Uterus (tissue), 4 donors: ENCODE measurements at places on chromosomes 2 and 18.

- no peak overlapping the region for H3K4me3 ChIP-seq
- H3K36me3 ChIP-seq = no peaks in the 10 kb centered on the region
- no peak for DNase-seq
- no peaks in the 10 kb centered on the region for H3K4me1 ChIP-seq
- H3K27ac ChIP-seq = no peak overlapping the region
- no peaks in the 10 kb centered on the region for H3K27me3 ChIP-seq
Observed at GRCh38 chr2:201730651-201731285, 32.3 kb upstream of the MPP4 start.

GRCh38 chr18:22279741-22280452 lies 110.5 kb downstream of the GATA6 start:
- H3K4me1 ChIP-seq = peaks cover 7% of the 10 kb centered on the region
- no peaks in the 10 kb centered on the region for H3K36me3 ChIP-seq
- no peak for DNase-seq
- no peak overlapping the region for H3K4me3 ChIP-seq
- H3K27me3 ChIP-seq = no peaks in the 10 kb centered on the region

DNA sequence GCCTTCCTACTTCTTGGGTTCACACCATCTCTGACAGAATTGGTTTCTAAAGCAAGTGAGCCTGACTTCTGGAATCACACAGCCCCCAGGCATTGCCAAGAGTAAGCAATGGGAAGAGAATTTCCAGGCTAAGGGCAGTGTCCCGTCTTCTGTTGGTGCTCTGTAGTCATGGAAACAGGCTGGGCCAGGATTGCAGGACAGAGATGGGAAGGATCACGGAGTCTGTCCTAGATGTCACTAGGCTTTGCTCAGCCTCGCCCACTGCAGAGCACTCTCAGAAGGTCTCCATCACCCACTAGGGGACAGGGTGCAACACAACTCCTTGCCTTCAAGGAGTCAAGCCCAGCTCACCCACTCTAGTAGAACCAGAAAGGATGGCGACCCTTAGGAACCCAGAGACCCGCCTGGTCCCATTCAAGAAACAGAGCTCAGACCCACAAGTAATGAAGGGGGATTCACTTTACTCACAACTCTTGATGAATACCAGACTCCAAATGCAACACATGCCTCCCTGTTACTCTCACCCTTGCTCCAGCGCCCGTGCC lies 48.6 kb upstream of the TEX51 start:
- no peaks in the 10 kb centered on the region for H3K27me3 ChIP-seq
- DNase-seq = no peak
- H3K4me1 ChIP-seq = no peaks in the 10 kb centered on the region

DNA sequence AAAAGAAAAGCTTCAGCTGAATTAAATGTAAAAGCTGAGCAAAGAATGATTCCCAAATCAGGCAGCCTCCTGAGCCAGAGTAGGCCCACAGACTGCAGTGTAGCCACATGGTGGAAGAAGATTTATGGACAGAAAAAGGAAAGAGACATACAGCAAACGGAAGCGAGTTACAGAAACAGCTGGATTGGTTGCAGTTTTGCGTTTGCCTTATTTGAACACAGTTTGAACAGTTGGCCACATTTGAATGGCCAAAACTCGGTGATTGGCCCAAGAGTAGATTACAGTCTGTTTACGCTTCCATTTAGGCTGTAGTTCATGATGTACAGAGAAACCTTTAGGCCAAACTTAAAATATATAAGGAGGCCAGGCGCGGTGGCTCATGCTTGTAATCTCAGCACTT lies 35.1 kb downstream of the SH2D6 start:
- H3K36me3 ChIP-seq = no peaks in the 10 kb centered on the region
- no peak for DNase-seq
- H3K27me3 ChIP-seq = no peaks in the 10 kb centered on the region
- no peaks in the 10 kb centered on the region for H3K4me1 ChIP-seq

GRCh38 chr2:226234187-226234586 lies 565.4 kb downstream of the IRS1 start:
- H3K27me3 ChIP-seq = no peaks in the 10 kb centered on the region
- H3K27ac ChIP-seq = no peak overlapping the region
- no peaks in the 10 kb centered on the region for H3K36me3 ChIP-seq
- H3K4me1 ChIP-seq = no peaks in the 10 kb centered on the region
- no peak overlapping the region for H3K4me3 ChIP-seq

DNA sequence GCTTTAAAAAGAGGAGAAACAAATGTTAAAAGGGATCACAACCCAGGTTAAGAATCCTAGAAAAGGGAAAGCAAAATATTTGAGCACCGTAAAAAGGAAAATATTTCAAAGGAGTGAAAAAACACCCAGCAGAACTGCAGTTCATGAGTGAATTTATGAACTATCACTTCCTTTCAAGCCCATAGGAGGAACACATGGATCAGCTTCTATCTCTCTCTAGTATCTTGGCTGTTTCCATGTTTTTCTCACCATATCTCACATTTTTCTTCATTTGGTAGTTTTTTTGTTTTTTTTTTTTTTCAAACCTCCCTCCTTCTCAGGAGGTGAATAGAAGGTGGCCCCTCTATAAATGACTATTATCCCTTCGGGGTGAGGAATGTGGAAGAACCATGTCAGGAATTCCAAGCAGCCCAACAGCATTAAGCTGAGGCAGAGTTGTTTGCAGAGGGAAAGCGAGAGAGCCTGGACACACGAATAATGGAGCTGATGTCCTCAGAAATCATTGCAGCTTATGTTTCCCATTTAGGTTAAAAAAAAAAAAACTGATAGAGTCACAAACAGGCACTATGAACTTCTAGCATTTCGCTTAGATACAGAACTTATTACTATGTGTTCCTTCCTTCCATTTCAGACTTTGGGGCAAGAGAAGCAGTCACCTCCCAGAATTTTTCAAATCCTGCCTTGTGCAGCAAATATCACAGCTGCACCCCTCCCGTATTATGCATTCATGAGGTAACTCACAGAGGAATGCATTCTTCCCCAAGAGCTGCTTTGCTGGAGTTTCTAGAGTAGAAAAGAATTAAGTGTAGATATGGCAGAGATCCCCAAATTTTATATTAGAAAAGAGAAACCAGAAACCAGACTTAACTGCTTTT lies 315.6 kb downstream of the IRS1 start:
- H3K4me1 ChIP-seq = no peaks in the 10 kb centered on the region
- H3K36me3 ChIP-seq = no peaks in the 10 kb centered on the region
- H3K27me3 ChIP-seq = no peaks in the 10 kb centered on the region
- H3K4me3 ChIP-seq = no peak overlapping the region
- no peak for DNase-seq

DNA sequence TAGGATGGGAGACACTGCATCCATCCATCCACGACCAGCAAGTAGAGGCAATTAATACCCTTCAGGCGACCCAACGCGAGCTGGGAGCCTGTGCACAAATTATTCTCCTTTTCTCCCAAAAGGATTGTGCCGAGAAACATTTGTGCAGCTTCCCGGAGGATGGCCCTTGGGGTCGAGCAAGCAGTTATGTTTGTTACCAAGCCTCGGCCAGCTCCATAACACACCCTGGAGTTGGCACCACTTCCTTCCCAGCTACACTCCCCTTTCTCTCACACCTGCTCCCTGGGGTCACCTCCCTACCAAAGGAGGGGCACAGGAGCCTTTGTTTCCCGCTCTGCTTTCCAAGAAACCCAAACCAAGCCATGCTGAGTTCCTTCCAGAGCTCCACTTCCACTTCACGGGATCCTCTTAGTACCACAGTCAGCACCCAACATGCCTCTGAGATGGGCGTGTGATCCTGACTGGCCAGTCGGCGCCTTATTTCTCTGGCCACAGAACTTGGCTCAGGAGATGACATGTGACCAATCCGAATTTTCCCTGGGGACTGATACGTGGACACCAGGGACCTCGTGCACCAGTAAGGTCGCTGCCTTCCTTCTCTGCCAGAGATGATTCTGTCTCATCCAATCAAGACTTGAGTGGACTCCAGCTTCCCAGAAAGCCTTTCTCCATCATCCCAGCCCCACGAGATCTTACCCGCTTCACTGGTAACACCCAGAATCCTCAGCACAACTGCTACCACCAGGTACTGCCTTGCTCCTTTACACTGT lies 28.5 kb downstream of the GPR55 start:
- H3K4me1 ChIP-seq = no peaks in the 10 kb centered on the region
- no peak overlapping the region for H3K27ac ChIP-seq
- DNase-seq = no peak
- H3K36me3 ChIP-seq = no peaks in the 10 kb centered on the region
- no peak overlapping the region for H3K4me3 ChIP-seq
